ENCODE measurements at places on chromosomes 1 and 21.

GRCh38 chr1:52955129-52955970, 28.3 kb downstream of the SCP2 start:
- no peak for DNase-seq

- DNase-seq: no peak
Observed at GRCh38 chr21:32539378-32539777, 45.9 kb downstream of the TCP10L start.

DNA sequence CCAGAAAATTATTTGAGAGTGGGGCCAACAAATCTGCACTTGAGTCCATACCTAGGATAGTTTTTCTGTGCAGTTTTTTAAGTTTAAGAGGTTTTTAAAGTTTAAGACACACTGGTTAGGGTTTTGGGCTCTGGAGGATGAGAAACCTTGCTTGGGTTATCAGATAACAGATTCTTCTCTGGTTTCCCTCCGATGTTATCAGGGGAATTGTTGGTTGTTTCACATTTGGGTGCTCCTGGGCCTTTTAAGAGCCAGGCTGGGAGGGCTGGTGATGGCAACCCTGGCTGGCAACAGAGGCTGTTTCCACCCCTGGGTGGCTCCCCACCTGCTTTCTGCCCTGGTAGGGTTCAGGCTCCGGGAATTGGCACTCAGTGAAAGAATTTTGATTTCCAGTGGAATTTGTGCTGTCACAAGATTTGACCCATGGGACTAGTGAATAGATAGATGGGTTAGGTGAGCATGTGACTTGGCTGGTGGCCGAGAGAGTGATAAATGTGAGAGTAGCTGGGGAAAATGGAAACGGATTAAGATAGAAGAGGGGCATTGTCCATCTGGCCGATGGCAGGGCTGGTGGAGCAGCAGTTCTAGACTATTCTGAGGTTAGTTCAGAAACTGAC, 14.8 kb downstream of the VANGL1 start:
- no peak for DNase-seq

GRCh38 chr1:220528679-220529501, 954 bp downstream of the MARK1 start:
- peak; percentile 47 for DNase-seq

DNA sequence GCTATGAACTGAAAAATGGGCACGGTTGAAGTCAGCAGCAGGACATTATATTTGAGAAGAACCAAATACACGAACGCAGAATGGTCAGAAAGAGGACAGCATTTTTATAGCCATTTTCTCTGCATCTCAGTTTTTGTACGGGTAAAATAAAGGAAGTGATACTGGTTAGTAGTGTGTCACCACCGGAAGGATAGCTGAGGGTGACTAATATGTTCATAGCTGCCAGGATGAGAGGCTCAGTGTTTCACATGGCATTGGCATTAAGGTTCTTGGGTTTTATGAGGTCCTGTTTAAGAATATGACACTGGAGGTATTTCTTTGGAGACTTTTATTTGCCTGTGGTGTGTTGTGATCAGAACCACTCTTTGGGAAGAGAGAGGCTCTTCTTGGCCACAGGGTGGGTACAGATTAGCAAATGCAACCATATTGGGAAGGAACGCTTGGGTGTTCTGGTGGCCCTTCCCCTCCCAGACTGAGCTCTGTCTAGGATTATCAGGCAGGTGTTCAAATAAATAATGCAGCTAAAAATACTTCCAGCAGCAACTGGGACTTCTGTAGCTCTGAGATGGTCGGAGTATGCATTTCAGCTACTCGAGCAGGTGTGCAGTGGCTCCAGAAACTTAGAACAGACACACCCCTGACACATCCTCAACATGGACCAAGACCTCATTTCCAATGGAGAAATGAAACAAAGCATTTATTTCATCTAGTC, 158.2 kb downstream of the PBX1 start:
- no peak for DNase-seq

GRCh38 chr1:204567071-204567470, 50.9 kb downstream of the MDM4 start:
- DNase-seq: no peak

DNA sequence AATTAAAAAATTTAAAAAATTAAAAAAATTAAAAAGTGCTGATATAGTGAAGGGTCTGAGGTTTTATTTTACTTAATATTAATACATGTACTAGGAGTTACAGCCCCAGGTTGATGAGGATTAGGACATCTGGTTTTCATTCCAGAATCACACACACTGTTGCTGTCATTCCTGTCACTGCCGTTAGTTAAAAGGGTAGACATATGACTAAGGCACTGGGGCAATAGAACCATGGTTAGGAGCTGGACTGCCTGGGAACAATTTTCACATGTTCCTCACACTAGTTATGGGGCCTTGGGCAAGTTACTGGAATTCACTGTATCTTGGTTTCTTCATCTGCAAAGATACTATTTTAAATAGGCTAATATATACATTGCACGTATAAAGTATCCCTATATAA, 191.8 kb upstream of the DPYD start:
- DNase-seq: no peak

GRCh38 chr1:25011275-25011674, 81.2 kb upstream of the RUNX3 start:
- DNase-seq: no peak

GRCh38 chr1:33301273-33301984, 19.5 kb downstream of the A3GALT2 start:
- no peak for DNase-seq

DNA sequence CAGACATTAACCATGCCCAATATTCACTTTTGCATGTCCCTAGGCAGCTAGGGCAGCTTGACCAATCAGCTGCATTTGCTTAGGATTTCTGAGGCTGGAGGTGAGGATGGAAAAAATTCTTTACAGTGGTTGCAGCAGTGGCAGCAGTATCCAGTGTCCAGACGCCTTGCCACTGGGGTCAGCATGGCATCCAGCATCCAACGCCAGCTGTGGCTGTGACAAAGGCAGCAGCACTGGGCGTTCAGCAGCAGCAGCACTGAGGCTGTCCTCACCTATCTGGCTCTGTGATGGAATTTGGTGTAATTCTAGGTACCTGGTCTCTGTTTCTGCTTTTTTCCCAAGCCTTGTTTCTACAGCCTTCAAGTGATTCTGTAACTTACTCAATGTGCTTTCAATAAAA, 15.5 kb downstream of the RHBDL2 start:
- DNase-seq: peak; percentile 8

GRCh38 chr1:201371792-201372191, 5.7 kb downstream of the TNNT2 start:
- no peak for DNase-seq

GRCh38 chr21:44767834-44768831, 33.5 kb downstream of the UBE2G2 start:
- no peak for DNase-seq

DNA sequence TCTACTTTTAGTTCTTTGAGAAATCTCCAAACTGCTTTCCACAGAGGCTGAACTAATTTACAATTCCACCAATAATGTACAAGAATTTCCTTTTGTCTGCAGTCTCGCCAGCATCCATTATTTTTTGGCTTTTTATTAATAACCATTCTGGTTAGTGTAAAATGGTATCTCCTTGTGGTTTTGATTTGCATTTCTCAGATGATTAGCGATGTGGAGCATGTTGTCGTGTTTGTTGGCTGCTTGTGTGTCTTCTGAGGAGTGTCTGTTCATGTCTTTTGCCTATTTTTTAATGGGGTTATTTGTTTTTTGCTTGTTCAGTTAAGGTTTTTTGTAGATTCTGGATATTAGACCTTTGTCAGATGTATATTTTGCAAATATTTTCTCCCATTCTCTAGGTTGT, 131.5 kb downstream of the MAST2 start:
- no peak for DNase-seq

GRCh38 chr21:45158491-45159423, 84.4 kb downstream of the ADARB1 start:
- DNase-seq: no peak

GRCh38 chr1:56416495-56416894, 162.9 kb downstream of the PLPP3 start:
- DNase-seq: no peak

GRCh38 chr1:172452536-172453152, 8.8 kb upstream of the PIGC start:
- no peak for DNase-seq

GRCh38 chr1:150256554-150257341, 826 bp upstream of the CA14 start:
- DNase-seq: no peak

- no peak for DNase-seq
Observed at GRCh38 chr1:244675167-244675566, 22.2 kb downstream of the DESI2 start.

DNA sequence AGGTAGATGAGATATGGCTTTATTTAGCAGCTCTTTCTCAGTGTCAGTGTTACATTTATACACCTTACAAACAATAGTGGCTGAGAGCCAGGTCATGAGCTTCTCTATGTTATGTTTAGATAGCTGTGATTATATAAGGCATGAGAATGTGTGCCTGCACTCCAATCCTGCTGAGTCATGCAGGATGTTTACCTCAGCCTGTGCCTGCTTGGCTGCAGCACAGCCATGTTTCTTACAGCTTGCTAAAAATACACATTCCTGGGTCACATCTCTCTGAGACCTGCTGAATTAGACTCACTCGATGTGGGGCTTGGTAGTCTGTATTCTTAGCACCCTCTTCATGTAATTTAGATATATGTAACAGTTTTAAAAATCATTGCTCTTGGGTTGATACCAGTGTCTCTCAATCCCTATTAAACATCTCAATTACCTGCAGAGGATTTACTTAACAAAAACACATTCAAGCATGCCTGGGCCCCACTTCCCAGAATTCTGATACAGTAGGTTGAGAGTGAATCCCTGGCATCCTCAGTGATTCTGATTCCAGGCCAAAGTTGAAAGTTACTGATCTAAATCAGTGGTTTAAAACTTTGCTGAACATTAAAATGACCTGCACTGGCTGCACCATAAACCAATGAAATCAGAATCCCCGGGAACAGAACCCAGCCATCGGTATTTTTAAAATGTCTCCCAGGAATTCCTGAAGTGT, 107.5 kb downstream of the GDAP2 start:
- no peak for DNase-seq

GRCh38 chr1:175089136-175089718, 21.6 kb downstream of the TNN start:
- no peak for DNase-seq

DNA sequence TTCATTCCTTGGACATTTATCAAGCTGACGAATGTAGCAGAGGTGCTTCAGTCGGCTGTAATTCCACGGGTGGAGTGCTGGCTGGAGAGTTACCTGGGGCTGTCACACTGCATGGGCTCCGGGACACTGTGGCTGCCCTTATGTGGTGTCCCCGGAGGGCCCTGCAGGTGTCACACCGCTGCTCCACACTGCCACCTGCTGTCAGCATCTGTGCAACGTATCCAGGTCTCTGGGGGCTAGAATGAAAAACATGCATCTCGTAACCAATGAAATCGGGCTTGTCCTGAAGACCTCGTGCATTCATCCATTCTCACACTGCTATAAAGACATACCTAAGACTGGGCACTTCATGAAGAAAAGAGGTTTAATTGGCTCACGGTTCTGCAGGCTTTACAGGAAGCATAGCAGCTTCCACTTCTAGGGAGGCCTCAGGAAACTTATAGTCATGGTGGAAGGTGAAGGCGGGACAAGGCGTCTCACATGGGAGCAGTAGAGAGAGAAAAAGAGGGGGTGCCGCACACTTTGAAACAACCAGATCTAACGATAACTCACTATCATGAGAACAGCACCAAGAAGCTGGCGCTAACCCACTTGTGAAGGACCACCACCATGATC, 46.7 kb upstream of the PCBP3 start:
- DNase-seq: peak; percentile 36

DNA sequence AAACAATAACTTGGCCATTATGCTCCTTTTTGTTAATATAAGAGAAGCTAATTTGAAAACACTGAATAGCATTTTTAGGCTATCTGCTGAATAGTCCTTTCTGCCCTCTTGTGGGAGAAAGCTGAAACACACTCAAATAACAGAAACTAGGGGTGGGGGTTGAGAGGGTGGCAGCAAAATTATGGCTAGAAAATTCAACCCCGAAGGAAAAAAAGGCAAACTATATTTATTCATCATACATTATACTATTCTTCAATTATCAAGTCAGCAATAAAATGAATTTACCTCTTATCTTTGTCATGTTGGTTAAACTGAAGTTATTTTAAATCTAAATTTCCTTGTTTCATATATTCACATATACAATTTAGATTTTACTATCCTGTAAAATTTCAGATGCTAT, 255.9 kb downstream of the FAF1 start:
- DNase-seq: no peak

GRCh38 chr1:193498088-193498655, 311.8 kb upstream of the B3GALT2 start:
- DNase-seq: no peak

DNA sequence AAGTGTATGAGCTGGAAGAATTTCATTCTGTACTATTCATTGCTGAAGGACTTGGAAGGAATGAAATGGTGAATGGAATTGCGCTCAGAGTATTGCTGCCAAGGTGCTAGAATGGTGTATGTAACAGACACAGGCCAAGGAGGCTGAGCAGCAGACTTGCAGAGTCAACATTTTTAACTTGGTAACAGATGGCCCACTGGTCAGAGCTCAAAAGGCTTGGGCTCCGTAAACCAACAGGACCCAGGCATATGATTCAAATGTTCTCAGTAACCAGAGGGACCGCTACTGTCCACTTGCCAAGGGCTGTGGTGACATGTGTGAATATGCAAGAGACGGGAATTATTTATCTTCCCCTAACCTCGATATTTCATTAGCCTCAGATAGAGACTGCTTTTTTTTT, 28.8 kb upstream of the PTGFRN start:
- no peak for DNase-seq

Measured in caudate nucleus (tissue), 63 donors.